ENCODE measurements at places on chromosomes 16 and 17.

- no peak for DNase-seq
These were observed 27.2 kb upstream of the TEKT3 start for GRCh38 chr17:15368600-15368999.

DNA sequence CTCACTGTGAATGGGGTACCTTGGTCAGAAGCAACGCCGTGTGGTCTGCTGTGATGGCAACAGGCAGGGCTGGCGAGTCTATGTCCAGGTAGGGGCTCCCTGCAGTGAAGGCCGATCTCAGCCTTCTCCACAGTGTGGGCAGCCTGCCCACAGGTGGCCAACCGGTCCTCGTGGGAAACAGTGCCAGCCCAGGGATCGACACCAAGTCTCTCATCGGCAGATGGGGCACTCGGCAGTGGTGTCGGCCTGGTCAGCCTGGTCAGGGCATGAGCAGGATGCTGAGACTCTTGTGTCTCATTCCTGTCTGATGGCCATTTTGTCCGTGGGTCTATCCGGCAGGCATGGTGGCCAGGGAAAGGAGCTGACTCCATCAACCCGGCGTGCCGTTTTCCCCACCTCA lies 92.2 kb downstream of the TNFRSF13B start:
- DNase-seq: no peak

DNA sequence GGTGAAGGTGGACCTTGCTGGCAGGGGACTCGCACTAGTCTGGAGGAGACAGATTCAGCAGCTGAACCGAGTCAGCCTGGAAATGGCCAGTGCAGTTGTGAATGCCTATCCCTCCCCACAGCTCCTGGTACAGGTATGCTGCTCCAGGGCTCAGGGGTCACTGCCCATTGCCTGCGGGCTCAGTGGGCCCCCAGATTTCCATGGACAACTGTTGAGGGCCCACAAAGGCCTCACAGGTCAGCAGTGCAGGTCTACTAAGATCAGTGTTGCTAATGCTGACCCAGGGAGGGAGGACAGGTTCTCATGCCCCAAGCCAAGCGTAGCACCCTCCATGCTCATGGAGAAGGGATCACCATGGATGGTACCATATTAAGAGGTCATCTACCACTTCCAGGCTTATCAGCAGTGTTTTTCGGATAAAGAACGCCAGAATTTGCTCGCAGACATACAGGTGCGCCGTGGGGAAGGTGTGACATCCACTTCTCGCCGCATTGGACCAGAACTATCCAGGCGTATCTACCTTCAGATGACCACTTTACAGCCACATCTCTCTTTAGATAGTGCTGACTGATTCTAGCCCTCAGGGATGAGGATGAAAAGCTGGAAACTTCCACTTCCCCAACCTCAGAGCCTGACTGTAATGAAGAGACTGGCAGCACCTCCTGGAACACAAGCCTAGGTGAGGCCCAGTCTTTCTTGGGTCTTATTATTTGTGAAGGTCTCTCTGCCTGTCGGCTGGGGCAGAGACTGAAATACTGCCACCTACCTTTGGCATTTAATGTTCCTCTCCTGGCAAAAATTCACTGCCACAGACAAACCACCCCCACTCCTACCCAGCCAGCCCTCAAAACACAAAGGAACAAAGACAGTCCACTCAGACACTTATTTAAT lies 7.6 kb downstream of the EME1 start:
- no peak for DNase-seq

DNA sequence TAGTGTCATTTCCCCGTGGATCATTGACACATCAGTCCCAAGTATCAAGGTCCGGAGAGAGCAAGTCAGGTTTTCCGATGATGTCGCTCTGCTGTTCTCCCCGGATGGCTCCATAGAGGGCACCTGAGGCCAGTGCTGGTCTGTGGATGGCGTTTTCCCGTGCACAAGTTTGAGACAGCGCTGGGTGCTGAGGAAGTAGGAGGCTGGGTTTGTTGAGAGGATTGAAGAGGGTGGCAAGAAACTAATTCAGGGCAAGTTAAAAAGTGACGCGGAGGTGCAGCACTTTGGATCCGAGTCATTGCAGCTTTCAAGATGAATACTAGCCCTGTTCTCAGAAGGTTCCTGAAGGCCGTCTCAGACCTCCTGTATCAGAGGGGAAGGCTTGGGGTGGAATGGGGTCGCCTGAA lies 7.7 kb downstream of the NUBP1 start:
- no peak for DNase-seq

DNA sequence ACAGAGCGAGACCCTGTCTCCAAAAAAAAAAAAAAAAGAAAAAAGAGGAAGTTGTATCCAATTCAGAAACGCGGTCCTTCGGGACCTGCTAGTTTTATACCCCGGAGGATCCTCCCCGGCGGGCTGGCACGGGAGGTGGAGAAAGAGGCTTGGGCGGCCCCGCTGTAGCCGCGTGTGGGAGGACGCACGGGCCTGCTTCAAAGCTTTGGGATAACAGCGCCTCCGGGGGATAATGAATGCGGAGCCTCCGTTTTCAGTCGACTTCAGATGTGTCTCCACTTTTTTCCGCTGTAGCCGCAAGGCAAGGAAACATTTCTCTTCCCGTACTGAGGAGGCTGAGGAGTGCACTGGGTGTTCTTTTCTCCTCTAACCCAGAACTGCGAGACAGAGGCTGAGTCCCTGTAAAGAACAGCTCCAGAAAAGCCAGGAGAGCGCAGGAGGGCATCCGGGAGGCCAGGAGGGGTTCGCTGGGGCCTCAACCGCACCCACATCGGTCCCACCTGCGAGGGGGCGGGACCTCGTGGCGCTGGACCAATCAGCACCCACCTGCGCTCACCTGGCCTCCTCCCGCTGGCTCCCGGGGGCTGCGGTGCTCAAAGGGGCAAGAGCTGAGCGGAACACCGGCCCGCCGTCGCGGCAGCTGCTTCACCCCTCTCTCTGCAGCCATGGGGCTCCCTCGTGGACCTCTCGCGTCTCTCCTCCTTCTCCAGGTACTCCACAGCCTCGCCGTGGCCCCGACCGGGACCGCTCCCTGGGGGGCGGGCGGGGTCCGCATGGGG lies at the start of gene CDH3:
Gene CDH3, plus strand, starts transcription at position 596 of the 779 bp plus-strand sequence. Its CDS starts 70 bp downstream, at position 666.
- DNase-seq: no peak

- no peak for DNase-seq
These were observed 39.6 kb downstream of the WSB1 start for GRCh38 chr17:27333410-27333980.

GRCh38 chr17:83014940-83015910 lies 64.2 kb upstream of the METRNL start:
- no peak for DNase-seq

- no peak for DNase-seq
These were observed 60.8 kb downstream of the TEX14 start for GRCh38 chr17:58630883-58631522.
